NCI-H2081 (cell line): ENCODE measurements at places on chromosomes 3 and 15.

GRCh38 chr3:172259111-172259541 lies 189.1 kb downstream of the GHSR start:
- DNase-seq, result no peak

DNA sequence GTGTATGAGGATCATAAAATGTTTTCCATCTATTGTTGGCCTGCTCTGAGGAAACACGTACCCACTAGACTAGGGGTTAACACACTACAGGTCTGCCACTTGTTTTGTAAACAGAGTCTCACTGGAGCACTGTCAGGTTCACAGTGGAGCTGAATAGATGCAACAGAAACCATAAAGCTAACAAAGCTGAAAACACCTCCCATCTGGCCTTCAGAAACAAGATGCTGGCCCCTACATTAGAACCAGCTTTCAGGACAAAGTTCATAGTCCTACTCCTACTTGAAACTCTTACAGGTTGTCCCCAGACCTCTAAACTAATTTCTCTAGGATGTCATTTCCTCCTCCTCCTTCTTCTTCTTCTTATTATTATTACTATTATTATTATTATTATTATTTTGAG lies 42.3 kb downstream of the SNX4 start:
- DNase-seq, result no peak

DNA sequence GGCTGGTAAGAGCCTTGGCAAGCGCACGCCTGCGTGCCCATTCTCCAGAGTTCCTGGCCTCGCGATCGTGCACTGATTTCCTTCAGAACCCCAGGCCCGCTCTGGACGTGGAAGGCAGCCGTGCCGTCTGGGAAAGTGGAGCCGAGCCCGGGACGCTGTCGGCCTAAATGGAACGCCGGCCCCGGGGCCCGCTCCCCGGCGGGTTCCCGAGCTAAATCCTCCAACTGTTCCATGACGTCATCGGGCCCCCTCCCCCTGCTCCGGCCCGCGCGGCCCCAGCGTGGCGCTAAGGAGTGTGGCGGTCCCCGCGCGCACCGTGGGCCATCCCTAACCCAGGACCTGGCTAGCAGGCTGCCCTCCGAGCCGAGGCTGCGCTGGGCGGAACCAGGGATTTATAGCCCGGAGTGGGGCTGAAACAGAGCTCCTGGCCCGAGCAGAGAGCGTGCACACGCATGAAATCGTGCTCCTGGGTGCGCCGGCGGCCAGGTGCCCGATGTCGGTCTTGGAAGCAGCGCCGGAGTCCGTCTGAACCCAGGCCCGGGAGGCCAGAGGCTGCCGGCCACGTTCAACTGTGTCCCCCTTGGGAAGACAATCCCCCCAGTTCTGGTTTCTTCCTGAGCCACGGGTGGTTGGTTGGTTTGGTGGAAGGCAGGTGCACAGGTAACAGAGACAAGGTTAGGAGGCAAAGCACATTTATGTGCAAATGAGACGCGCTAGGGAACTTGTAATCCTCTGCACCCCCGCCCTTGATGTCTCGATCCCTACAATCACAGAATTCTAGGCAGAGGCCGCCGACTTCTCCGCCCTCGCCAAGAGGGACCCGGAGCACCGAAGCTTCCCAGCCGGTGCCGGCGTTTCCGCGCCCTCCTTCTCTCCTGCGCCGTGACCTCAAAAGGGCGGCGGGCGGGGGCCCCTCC lies 84.9 kb upstream of the ETV5 start:
- DNase-seq, result no peak

GRCh38 chr3:62686503-62687294 lies 188.5 kb downstream of the CADPS start:
- DNase-seq, result no peak

GRCh38 chr15:73979636-73980035 lies 12.5 kb downstream of the STOML1 start:
- DNase-seq, result no peak

DNA sequence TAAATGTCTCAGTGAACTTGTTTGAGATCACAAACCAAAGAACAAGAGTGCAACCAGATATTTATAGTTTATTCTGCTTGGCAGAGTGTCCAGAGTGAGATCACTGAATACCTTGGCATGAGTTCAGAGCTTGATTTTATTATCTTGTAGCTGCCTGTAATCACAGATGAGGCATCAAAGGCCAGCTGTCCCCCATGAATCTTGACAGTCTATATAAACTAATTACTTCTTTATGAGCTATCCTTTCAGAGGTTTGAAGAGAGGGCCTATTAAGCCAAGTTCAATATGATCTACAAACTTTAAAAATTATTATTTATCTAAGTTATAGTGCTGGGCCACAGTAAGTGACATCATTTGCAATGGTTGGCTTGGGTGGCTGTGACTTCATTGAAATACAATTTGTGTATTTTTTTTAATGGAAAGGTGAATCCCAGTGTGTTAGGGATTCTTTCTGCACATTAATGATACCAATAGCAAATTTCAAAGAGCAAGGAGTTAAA lies 251.5 kb downstream of the CLSTN2 start:
- peak; percentile 78 for DNase-seq

DNA sequence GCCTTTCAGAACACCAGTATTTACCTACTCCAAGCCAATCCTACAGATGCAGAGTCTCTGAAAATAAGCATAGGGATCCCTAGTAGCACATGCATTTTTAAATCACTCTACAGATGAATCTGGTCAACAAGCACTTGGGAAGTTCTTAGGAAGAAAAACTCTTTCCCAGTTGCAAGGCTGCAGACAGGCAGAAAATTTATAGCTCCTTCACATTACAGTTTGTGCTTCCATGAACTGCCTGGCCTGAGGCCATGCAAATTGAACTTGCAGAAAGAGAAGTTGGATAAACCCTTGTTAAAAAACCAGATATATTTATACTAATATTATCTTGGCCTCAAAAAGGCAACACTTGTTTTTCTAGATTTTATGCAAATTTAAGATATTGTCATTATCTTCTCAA lies 256.9 kb downstream of the EPHA3 start:
- no peak for DNase-seq

- no peak for DNase-seq
Measured at GRCh38 chr3:23264413-23264812, 61.3 kb downstream of the UBE2E2 start.

- DNase-seq, result no peak
Measured at GRCh38 chr3:18866899-18867298, 281.4 kb upstream of the KCNH8 start.

DNA sequence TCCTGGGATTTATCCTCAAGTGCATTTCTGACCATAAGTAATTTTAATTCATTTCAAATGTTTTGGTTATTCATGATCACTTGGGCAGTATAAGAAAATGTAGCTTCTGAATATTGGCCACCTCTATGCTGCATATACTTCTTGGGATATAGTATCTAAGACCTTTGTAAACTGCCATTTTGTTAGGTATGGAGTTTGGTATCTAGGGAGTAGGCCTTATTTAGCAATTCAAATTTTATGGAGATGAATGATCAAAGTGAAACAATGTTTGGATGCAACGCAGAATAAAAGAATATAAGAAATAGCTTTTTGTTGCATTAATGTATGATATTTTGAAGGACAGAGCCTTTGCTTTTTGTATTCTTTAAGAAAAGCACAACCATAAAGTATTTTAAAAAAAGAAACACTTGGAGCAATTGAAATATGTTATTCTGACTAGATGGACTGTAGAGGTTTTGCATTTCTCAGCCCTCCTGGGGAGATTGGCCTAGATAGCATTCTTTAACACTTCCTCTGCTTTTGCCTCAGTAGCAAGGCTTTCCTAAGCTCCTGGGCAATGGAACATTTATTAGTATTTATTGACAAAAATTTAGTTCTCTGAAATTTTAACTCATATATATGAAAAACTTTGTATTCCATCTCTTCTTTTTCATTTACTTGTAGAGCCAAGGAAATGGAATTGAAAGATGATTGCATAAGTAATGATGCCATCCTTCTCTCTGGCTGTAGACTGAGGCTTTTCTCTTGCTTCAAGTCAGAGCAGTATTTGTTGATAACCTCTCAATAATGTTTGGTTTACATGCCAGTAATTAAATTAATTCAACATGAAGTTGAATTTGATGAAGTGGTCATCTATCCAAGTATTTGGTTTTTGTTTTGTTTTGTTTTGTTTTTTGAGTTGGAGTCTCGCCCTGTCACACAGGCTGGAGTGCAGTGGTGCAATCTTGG lies 61.8 kb upstream of the UTS2B start:
- no peak for DNase-seq
